ENCODE measurements at places on chromosomes 7 and 10. TPM values are rescaled to one million over a fixed set of nuclear protein-coding genes. Genes with fewer than 3 reads are reported as not detected.

DNA sequence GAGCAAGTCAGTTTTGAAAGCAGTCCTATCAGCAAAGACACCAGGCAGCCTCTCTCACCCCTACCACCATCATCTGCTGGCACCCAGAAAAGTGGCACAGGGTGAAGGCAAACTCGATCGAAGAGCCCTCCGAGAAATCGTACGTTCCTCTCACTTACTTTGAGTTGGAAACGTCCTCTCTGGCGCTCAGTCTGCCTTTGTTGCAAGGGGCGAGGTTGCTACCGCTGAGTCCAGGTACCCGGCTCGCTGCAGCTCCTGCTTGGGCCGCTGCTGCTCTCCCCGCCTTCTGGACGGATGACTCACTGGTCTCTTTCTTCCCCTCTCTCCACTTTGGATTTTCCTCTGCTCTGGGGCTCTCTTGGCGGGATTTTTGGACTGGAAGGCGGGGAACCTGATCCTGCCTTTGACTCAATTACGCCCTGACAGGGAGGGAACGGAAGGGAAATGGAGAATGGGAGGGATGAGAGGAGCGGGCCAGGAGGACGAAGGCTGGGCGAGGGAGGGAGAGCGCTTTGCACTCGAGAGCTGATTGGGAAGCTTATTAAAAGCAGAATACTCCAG lies at the start of gene PTN:
Gene PTN, minus strand, starts transcription at position 453 of the 561 bp plus-strand sequence. CDS start 88,760 bp downstream, outside the sequence.
- no peak for DNase-seq

DNA sequence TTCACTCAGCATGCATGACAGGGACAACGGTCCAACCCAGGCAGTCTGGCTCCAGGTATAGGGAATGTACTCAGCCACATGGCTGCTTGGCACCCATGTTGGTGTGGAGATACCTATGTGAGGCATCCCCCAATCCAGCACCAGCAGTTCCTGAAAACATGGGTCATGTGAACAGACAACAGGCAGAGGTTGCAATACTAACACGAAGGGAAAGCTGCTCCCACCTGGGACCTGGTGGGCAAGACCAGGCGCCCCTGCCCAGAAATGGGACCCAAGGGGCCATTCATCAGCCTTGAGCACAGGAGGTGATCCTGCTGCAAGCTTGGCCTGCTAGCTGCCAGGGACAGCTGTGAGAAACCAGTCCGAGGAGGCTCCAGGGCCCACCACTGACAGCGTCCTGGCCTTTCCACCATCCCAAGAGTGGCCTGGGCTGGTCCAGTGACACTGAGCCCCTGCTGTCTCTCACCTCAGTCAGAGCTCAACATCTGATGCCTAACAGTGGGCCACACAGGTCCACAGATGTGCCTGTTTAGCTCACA lies 142.3 kb downstream of the ARHGAP22 start:
- DNase-seq, result no peak

DNA sequence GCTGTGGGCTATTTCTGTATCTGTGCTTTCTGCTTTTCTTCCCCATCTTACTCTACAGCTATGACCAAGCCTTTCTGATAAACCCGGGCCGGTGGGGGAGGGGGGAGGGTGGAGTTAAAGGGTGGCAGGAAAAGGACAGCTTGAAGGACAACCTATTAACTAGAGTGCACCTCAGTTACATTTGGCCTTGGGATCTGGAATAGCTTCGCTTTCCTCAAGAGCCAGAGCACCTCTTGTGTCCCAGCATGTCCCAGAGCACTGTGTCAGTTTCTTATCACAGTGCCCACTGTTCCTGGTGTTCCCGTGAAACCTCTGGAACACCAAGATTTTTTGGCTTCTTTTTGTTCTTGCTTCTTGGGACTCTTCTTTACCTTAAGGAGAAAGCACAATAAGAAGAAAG lies 160.6 kb downstream of the NSUN6 start:
- no peak for DNase-seq

- no peak for DNase-seq
These were observed 64.0 kb upstream of the KLF6 start for GRCh38 chr10:3848775-3849635.

GRCh38 chr7:112079673-112080072 lies 126.5 kb downstream of the DOCK4 start:
- DNase-seq, result no peak

DNA sequence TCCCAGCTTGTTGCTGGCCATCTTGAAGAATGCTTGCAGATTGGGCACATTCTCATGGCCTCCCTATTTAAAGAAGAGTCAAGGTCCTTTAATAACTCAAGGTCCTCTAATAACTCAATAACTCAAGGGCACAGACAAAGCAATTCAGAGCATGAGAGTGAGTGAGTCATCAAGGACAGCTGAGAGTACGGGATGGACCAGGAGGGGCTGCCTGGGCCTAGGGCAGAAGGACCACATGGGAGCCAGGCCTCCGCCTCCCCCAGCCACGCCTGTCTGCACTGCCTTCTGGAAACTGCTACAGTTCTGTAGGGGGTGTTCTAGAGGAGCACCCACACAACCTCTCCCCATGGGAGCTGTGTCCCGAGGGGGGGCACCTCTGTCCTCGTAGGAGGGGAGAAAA lies 48.9 kb downstream of the ZNF503 start:
- no peak for DNase-seq

DNA sequence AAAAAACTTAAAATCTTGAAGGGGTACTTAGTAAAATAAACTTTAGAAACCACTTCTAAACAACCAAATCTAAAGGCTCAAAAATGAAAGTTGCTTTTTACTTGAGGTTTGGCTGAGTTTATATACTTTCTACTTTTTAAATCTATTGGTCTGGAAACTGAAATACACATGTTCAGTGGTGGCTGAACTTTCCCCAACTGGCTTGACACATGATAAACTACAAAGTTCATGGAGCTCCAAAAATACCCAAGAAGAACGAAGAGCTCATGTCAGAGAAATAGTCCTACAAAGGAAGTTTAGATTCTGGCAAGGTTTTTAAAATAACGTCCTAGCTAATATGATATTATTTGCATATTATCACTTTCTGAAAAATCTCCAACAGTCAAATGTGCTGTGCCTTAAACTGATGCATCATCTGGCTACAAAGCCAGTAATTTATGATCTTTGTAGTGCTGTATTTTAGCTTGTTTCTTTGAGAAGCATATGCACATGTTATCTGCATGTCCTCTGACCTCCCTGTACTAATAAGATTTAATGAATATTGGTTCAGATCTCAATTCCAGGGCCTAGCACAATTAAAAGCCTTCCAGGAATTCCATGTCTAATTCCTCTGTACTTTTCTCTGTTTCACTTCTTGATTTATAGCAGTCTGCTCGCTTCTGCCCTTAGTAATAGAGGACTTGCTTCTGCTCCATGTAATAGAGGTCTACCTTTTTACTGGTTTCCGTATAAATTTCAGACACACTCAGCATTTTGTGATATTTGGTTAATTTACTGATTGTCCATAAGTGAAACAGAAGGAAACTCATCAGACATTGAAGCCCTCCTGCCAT lies 28.2 kb downstream of the SEMA3C start:
- DNase-seq, result no peak

- DNase-seq, result no peak
These were observed 10.8 kb upstream of the CSGALNACT2 start for GRCh38 chr10:43127442-43127841.

DNA sequence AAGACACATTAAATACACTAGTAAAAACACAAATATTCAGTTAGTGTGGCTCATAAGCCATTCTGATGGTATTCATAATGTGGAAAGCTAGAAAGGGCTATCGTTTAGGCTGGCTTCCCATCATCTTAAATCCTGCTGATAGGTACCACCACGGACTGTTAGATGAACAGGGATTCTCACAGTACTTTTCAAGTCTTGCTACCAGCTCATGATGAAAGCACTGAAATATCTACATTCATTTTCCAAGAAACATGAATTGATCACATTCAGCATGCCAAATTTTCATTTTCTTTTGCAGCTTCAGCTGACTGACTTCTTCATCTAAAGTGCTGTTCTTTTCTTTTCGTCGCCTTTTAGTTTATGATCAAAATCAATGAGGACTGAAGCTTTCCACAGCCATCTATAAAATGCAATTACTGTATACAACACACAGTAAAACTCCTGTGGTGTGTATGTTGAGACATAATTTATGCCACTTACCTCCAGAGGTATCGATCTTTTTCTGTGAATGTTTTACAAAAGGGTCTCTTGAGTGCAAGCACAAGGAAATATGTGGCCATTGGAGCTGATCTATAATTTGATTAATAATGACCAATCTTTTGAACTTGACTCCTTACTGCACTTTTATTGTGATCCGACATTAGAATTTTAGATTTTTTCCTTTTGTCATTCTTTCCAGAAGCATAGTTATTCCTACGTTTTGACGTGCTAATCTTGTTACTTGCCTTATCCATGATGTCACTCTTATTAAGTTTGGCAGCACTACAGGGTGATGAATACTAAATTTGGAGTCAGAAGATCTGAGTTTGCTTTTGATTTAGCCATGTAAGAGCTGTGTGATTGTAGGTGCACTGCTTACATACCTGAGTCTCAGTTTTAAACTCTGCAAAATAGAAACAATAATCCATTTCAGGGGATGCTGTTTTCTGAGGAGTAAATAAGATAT lies 58.4 kb downstream of the NXPH1 start:
- no peak for DNase-seq

DNA sequence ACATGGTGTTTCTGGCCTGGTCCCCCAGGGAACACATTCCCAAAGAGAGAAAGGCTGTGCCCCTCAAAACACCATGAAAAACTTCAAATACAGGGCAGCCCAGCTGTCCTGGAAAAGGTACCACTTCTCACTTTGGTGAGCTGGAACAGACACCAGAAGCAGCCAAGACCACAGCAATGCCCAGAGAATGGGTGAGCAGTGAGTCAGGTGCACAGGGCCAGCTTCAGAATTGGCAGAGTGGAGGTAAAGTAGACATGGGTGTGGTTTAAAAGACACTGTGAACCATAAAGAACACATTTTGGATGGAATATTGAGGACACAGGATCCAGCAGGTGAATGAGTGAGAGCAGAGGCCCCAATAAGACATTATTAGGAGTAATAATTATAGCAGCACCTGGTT lies 51.3 kb downstream of the FAM13C start:
- no peak for DNase-seq

DNA sequence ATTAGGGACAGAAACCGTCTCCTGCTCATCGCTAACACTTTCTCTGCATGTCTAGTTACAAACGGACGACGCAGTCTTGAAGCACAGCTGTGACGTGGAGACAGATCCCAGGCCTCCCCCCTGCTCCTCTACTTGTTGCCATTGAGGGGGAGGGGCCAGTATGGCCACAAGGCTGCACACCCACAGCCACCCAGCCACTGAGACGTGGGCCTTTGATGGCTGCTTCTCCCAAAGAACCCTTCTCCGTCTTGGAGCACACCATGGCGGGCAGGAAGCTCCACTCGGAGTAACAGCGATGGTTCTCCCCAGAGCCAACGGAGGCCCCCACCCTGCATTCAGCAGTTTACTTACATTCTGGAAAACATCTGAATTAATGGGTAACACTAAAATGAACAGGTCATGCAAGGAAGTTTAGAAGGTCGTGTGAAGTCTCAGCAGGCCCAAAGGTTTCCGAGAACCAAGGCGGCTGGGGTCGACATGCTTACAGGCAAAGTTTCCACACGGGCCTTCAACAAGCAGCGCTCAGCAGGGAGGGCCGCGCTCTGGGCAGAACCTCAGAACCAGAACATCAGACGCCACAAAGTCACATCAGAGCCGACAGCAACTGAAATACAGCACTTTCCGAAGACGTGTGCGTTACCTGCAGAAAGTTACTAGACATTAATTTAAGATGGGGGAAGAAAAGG lies 169.6 kb downstream of the DIP2C start:
- DNase-seq, result no peak

GRCh38 chr7:12730523-12730922 lies 43.1 kb downstream of the ARL4A start:
- no peak for DNase-seq

GRCh38 chr10:3735175-3735574 lies 49.8 kb downstream of the KLF6 start:
- DNase-seq, result no peak

ZDHHC16 gene
- total RNA-seq, result 56.5 TPM

HNRNPA2B1 gene
- total RNA-seq, result 368 TPM

MMRN2 gene
- 53.1 TPM for total RNA-seq

CUX1 gene
- 118 TPM for total RNA-seq

ZNF467 gene
- 23.0 TPM for total RNA-seq

C10orf90 gene
- total RNA-seq, result not detected

CPEB3 gene
- total RNA-seq, result 6.9 TPM

CRHR2 gene
- not detected for total RNA-seq

TFR2 gene
- 0.35 TPM for total RNA-seq

NPC1L1 gene
- total RNA-seq, result 0.21 TPM

Data from lower lobe of right lung (tissue), 2 donors.